Activated CD8-positive, alpha-beta memory T cell treated with anti-CD3 and anti-CD28 coated beads for 48 hours (primary cell): ENCODE measurements at places on chromosomes 7 and 10.

DNA sequence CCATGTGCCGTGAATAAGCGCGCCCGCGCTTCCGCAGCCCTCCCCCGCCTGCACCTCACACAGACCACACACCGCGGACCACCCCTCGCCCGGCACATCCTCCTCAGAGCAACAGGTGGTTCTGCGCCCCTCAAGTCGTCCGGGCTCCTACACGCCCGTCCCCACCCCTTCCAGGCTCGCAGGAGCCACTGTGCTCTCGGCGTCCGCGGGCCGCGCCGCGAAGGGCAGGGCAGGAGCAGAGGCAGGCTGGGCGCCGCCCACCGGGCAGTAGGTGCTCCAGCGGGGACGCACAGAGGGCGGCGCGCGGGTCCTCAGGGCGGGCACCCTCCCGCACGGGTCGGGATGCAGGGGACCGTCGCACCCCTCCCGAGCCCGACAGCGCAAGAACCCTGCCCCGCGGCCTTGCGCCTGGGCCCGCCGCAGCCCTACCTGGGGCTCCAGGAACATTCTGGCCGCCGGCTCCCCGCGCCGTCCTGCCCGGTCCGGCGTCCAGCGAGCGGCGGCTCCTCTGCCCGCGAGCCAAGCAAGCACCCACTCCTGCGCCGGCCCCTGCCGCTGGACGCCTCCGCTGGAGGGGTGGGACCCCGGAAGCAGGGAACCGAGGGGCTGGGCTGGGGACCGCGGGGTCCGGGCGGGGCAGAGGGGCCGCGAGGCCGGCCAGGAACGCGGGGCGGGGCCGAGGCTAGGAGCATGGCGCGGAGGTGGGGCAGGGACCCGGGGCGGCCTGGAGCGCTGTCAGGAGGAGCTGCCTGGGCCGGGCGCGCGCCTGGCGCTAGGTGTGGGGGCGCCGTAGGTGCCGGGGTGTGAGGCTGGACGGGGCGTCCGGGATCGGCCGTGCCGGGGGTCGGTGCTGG lies 37.4 kb downstream of the RASGEF1A start:
- DNase-seq: no peak

GRCh38 chr10:128150045-128150493 lies 23.8 kb upstream of the MKI67 start:
- peak; percentile 52 for DNase-seq

DNA sequence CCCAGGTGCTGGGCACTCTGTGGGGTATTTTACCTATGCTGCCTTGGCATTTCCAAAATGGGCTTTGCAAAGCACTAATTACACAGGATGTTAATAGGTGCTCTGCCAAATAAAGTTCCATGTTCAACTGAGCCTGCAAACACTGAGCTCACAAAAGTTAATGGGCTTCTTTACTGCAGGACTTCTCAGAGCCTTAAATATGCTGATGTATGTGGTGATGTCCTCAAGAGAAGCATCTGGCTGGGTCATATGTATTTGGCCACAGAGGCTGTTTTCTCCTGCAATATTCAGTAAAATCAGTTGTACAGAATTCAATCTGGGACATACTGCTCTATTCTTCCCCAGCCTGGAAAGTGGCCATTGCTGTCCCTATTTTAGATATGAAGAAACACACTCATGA lies 31.3 kb downstream of the GRID1 start:
- no peak for DNase-seq

- DNase-seq: no peak
These were observed 154.4 kb downstream of the PRKAG2 start for GRCh38 chr7:151722533-151722932.

DNA sequence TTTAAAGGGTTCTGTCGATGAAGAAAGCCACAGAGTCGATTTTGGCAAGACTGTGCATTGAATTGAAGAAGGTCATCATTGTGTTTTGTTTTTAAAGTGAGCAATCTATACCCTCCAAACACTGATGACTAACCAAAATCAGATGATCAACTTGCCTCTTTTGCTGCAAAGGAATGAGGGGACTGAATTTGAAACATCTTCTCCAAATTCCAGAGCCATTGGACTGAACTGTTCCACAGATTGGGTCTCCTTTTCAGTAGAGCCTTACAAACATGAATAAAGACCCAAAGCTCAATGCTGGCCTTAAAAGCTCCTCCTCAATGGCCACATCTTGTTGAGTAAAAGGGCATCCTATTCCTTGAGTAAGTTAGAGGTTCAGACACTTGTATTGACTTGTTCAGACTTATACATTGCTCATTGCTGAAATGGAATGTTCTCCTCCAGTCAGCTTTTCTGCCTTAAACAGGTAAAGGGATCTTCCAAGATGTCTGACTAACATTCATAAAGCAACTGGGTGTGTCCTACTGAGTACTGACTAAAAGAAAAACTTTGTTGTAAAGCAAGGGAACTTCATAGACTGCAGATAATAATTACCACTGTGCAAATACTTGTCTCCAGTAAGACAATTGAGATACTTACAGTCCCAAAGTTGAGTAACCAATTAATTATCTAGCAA lies 630.6 kb downstream of the KCNMA1 start:
- no peak for DNase-seq

GRCh38 chr7:159139202-159139601 lies 5.5 kb downstream of the VIPR2 start:
- no peak for DNase-seq

- DNase-seq: no peak
These were observed 33.8 kb upstream of the SMKR1 start for GRCh38 chr7:129468547-129468946.

GRCh38 chr10:12590675-12591659 lies 241.6 kb downstream of the CAMK1D start:
- no peak for DNase-seq

GRCh38 chr10:69319841-69320316 lies 41.6 kb downstream of the HK1 start:
- DNase-seq: no peak

- no peak for DNase-seq
These were observed 46.4 kb downstream of the DENND2A start for GRCh38 chr7:140594131-140594691.

DNA sequence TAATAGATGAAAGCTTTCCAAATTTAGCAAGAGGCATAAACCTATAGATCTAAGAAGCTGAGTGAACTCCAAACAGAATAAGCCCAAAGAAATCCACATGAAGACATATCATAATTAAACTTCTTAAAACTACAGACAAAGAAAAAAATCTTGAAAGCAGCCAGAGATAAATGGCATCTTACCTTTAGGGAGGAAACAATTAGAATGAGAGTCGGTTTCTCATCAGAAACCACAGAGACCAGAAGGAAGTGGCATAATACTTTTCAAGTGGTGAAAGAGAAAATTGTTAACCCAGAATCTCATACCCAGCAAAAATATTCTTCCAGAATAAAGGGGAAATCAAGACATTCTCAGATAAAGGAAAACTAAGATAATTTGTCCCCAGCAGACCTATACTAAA lies 98.9 kb upstream of the NANOS1 start:
- DNase-seq: no peak

DNA sequence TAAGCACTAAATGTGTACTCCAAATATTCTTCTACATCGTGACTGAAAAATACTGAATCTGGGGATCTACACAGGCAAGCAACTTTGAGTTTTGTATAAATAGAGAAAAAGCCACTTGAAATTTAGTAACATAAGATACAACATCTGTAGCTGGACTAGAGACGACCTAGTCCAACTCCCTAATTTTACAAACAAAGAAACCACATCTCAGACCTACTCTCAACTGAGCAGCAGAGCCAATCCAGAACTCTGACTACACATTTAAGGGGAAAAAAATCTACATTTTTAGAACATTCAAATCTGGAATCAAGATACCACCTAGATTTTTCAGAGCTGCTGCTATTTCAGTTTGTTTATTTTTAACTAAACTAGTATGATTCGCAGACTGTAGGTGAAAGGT lies 88.9 kb downstream of the CABCOCO1 start:
- no peak for DNase-seq

- DNase-seq: no peak
These were observed 26.5 kb upstream of the TMEM229A start for GRCh38 chr7:124059375-124059774.

- no peak for DNase-seq
These were observed 34.0 kb upstream of the LBX1 start for GRCh38 chr10:101263150-101263752.

GRCh38 chr7:64872351-64873154 lies 30.5 kb upstream of the ZNF273 start:
- no peak for DNase-seq

DNA sequence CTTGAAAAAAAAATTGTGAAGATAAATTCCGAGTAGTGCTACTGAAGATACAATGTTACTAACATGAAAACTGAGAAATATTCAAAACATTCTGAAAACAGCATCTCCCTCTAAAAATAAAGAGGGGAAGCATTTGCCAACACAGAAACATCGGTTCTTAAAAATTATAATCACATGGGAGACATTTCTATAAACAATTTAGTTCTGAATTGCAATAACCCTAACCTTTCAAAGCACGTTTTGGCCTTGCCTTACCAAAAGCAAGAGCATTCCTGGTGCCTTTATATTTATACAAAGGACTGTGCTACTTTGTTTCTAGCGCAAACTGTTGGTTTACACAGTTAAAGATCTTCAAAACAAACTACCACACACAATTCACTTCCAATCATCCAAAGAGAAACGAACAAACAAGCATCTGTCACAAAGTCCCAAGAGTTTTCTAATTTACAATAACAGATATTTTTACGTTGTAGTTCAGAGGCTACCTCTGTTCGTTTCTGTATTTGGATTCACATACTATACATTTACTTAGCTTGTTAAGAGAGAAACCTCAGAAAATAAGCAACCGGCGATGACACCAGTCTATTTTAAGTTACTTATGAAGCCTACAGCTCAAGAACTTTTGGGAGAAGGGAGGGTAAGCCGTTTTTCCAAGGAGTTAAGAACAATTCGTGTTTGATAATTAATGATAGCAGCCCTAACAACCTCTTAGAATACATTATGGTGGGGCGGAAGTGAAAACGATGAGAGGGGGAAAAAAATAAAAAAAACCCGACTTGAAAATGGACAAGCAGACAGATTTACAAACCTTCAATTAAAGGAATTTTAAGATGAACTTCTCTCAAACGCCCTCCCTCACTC lies 1.3 kb downstream of the ABI1 start:
- DNase-seq: no peak

GRCh38 chr10:72593963-72594362 lies 31.9 kb downstream of the MICU1 start:
- no peak for DNase-seq

- no peak for DNase-seq
These were observed 267.9 kb upstream of the CNTNAP2 start for GRCh38 chr7:145848691-145849090.

DNA sequence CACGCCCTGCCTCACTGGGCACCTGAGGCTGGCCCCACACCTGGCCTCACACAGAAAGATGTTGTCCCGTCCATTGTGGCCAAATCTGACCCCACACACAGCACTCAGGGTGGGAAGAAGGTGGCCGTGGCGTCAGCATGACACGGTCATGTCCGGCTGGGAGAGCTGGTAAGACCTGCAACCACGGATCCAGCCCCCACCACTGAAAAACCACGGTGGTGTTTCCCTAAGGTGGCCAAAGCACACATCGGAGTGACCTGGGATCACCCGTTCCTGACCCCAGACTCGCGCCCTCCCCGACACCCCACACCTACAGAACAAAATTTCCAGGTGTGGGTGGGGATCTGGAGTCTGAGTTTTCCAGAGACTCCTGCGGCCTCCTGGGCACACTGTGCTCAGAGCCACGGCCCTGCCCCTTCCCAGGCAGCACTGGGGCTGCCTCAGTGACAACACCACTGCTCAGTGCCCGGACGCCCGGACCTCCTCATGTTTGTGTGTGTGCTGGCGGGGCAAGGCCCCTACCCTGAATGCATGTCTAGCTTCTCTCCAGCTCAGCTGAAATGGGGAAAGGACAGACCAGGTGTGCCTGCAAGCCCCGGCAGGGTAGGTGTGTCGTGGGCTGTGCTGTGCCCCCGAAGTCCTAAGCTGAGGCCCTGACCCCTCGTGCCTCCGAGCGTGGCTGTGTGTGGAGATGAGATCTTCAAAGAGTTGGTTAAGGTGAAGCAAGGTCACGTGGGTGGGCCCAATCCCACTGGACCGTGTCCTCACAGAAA lies 36.1 kb downstream of the STK32C start:
- no peak for DNase-seq

GRCh38 chr7:21106296-21106732 lies 319.6 kb upstream of the SP8 start:
- no peak for DNase-seq

- DNase-seq: no peak
These were observed 8.4 kb upstream of the INMT start for GRCh38 chr7:30743371-30744074.

GRCh38 chr10:18735711-18736110 lies 76.5 kb downstream of the ARL5B start:
- DNase-seq: no peak

DNA sequence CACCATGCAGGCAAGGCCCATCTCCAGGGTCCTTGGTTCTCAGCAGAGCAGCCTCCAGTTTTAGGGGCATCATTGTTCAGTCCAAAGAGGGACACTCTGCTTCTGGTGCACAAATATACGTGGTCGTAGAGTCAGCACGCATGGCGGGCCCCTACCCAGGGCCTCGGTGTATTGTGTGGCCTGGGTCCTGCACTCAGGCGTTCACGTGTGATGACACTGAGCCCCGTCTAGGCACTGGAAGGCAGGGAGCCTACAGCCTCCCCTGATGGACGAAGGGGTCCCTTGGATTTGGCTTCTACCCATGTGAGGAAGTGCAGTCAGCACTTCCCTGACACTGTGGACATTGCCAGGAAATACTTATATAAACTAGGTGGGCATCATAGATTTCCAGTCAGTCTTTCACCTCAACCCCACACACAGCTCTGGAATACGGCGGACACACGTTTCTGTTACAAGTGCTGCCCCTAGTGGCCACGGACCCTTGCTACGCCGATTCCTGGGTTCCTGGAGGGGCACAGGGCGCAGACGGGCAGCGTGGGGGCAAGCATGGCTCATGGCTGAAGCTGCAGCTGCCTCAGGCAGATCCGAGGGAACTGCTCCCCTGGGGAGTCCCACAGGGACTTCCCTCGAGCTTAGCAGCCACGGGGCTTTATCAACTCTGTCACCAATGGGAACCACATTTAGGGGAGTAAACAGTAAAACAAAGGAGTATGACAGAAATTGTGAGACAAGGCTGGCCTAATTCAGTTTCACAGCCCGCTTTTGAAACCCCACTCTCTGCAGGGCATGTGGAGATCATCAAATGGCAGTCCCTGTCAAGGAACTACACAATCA lies 25.4 kb downstream of the AIFM2 start:
- no peak for DNase-seq

- no peak for DNase-seq
These were observed 372.2 kb downstream of the PHTF2 start for GRCh38 chr7:78170815-78171214.

- DNase-seq: no peak
These were observed 649.9 kb downstream of the MAGI2 start for GRCh38 chr7:78803501-78804127.
